ENCODE measurements at places on chromosomes 4 and X. TPM values are rescaled to one million over a fixed set of nuclear protein-coding genes. Genes with fewer than 3 reads are reported as not detected.

- DNase-seq = no peak
Measured at GRCh38 chr4:146981651-146982050, 36.0 kb upstream of the TTC29 start.

DNA sequence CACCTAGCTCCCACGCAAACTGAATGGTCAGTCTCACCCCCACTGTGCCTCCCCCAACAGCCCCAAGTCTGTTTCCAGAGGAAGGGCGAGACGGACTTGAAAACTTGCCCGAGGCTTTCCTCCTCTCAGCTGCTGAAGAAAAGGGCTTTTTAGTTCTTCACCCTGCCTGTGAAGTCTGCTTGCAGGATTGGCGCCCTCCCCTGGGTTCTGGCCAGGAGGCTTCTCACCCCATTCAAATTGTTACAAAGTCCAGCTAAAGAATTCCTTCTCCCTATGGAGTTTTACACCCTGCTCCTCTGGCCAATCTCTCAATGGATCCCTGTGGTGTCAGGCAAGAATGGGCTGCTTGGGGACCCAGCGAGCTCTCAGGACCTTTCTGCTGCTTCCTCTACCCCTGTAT lies 241.0 kb downstream of the AFF2 start:
- DNase-seq = no peak

Gene SMIM10
- total RNA-seq = 1.2 TPM

DNA sequence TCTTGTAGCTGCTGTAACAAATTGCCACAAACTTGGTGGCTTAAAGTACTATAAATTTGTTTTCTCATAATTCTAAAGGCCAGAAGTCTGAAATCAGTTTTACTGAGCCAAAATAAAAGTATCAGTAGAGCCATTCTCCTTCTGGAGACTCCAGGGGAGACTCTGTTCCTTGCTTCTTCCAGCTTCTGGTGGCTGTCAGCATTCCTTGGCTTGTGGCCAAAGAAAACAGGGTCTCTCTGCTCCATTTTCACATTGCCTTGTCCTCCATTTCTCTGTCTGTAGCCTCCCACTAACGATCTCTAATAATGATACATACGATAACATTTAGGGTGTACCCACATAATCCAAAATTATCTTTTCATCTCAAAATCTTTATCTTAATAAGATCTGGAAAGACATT lies 200.4 kb downstream of the MAB21L2 start:
- peak; percentile 38 for DNase-seq

Gene BCORL1
- 1.7 TPM for total RNA-seq

GRCh38 chr4:116847616-116848015 lies 237.8 kb downstream of the TRAM1L1 start:
- no peak for DNase-seq

GRCh38 chrX:55142919-55143310 lies 54.1 kb downstream of the PAGE2 start:
- DNase-seq = no peak

GRCh38 chrX:69618803-69619202 lies 2.9 kb downstream of the EDA start:
- peak; percentile 49 for DNase-seq

All from lung microvascular endothelial cell (primary cell).